ENCODE measurements at places on chromosomes 3 and 15.

DNA sequence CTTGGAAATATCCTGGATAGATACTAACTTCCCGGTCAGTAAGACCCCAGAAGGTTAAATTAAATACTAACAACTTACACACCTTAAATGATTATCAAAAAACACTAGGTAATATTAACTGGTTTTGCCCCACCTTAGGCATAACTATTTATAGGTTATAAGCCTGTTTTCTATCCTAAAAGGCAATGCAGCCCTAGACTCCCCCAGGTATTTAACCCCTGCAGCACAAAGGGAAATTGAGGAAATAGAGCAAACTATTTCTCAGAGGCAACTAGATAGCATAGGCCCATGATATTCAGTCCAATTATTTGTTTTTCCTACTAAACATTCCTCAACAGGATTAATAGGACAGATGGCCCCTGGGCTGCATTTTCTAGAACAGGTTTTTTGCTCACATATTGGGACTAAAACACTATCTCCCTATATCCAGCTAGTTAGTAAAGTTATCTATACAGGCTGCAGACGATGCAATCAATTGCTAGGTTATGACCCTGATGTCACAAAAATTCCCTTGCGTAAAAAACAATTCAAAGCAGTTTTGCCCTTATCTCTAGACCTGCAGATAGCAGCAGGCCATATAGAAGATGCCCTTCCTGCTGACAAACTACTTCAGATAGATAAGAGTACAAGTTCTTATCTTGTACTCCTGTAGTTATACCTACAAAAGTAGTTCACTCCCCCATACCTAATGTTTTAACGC lies 221.3 kb downstream of the DTWD1 start:
- no peak for DNase-seq

GRCh38 chr3:62659660-62660059 lies 215.6 kb downstream of the CADPS start:
- DNase-seq: no peak

DNA sequence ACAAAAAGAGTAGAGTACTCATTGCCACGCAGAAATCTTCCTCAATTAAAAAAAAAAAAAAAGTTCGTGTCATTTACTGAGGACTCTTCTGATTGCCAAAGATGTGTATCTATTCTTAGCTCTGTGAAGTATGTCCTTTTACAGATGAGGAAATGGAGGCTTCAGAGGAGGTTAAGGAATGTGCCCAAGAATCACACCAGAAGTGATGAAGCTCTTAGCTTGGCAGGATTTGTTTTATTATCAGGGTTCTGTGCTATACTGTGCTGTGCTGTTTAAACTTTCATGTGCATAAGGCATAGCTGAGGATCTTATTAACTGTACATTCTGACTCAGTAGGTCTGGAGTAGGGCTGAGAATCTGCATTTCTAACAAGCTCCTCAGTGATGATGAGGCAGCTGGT lies 665.2 kb upstream of the ADAMTS9 start:
- DNase-seq: no peak

DNA sequence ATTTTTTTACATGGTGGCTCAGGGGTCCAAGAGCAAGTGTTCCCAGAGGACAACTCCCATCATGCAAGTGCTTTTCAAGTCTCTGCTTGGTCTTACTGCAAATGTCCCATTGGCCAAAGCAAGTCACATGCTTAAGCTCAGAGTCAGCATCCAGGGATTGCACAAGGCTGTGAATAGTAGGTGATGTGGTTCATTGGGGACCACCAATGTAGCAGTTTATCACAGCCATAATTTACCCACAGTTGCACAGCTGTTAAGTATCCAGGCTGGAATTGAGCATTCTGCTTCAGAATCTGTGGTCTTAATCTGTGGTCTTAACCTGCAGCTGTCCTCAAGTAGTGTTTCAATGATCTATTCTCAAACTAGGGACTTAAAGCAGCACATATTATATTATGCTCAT lies 71.4 kb upstream of the PLCL2 start:
- DNase-seq: no peak

GRCh38 chr15:38535491-38536200 lies 29.0 kb downstream of the RASGRP1 start:
- no peak for DNase-seq

- DNase-seq: no peak
Measured at GRCh38 chr15:59558851-59559250, 52.7 kb upstream of the GCNT3 start.
